ENCODE measurements at places on chromosomes 7 and 10.

DNA sequence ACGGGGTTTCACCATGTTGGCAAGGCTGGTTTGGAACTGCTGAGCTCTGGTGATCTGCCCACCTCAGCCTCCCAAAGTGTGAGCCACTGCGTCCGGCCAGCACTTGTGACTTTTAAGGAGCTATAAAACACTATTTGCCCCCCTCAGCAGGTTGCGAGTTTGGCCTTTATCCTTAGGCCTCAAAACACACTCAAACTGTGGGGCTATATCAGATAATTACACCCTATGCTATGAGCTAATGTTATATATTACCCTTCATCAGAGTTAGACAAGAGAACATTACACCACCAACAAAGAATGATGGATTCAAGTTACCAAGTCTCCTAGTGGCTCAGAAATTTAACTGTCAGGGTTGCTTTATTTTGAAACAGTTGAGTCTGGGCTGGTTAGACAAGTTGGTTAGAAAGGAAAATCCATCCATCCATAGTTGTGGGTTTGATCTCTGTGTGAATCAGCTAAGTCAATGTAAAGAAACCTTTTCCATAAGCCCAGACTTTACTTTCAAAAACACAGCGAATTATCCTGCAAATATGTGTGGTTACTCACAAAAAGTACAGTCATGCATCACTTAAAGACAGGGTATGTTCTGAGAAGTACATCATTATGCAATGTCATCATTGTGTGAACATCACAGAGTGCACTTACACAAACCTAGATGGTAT, 115.8 kb downstream of the SEMA3D start:
- DNase-seq: no peak

DNA sequence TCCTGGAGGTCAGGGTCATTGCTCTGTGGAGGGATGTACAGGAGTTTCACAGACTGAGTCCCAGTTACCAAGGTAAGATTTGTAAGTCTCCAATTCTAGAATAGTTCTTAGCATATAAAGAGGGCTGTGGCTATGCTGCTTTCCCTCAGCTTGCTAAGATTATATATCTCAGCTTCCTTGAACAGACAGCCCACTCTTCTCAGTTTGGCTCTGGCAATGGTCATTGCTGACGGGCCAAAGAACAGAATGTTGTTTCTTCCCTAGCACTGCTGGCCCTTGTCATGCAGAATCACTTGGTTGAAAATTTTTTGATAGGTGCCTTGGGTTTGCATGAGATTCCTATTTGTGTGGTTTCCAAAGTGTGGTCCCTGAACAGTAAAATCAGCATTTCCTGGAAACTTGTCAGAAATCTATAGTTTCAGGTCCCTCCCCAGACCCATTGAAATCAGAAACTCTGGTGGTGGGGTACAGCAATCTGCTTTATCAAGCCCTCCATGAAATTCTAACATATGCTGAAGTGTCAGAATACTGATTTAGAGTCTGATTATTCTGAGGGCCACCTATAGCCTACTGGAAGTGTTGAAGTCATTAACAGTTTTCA, 38.2 kb downstream of the NRBF2 start:
- DNase-seq: no peak

GRCh38 chr7:103576641-103577040, 130.6 kb upstream of the SLC26A5 start:
- no peak for DNase-seq

DNA sequence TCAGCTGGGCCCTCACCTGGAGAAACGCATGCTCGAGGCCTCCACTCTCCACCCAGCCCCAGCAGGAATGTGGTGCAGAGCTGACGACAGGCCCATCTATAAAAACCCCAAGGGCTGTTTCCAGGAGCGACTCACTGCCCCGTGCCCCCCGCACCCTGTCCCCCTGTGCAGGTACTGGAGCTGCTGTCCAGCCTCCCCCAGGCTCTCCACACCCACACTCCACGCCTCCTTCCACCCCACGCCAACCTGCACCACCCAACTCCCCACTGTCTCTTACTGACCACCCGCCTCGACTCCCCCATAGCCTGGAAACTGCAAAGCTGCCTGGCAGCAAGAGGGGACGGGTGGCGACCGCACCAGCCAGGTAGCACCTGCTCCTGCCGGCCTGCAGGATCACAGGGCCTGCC, 43.3 kb downstream of the DIP2C start:
- no peak for DNase-seq

DNA sequence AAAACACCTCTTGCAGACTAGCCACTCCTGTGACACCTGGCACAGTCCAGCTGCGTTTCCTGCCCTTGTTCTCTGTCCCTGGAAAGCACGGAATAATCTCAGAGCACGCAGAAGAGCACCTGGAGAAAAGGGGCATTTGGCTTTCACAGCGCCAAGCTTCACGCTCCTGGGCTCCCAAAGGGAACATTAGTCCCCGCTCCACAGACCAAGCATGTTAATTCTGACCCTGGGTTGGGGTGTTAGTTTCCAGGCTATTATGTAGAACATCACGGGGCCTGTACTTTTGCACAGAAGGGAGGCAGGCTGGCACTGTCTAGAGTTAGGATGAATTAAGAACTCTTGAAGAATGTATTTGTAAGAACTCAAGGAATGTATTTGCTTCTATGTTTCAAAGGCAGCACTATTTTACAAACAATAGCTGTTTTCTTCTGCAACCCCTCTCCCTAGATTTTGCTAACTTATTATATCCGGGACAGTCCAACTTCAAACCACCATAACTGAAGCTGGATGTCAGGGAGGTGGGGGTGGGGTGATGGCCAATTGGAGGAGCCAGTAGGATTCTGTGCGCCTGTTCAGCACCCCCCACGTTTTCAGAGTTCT, 62.2 kb upstream of the TRIM8 start:
- no peak for DNase-seq

DNA sequence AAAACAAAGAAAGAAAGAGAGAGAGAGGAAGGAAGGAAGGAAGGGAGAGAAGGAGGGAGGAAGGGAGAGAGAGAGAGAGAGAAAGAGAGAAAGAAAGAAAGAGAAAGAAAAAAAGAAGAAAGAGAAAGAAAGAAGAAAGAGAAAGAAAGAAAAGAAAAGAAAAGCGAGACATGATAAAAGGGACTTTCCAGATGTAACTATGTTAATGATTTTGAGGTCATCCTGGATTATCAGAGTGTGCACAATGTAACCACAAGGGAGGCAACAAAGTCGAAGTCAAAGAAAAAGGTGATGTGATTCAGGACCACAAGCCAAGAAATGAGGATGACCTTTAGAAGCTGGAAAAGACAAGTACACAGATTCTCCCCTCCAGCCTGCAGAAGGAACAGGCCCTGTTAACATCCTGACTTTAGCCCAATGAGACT, 48.9 kb upstream of the PAX2 start:
- DNase-seq: no peak

GRCh38 chr7:106367018-106367420, 82.2 kb upstream of the NAMPT start:
- no peak for DNase-seq

DNA sequence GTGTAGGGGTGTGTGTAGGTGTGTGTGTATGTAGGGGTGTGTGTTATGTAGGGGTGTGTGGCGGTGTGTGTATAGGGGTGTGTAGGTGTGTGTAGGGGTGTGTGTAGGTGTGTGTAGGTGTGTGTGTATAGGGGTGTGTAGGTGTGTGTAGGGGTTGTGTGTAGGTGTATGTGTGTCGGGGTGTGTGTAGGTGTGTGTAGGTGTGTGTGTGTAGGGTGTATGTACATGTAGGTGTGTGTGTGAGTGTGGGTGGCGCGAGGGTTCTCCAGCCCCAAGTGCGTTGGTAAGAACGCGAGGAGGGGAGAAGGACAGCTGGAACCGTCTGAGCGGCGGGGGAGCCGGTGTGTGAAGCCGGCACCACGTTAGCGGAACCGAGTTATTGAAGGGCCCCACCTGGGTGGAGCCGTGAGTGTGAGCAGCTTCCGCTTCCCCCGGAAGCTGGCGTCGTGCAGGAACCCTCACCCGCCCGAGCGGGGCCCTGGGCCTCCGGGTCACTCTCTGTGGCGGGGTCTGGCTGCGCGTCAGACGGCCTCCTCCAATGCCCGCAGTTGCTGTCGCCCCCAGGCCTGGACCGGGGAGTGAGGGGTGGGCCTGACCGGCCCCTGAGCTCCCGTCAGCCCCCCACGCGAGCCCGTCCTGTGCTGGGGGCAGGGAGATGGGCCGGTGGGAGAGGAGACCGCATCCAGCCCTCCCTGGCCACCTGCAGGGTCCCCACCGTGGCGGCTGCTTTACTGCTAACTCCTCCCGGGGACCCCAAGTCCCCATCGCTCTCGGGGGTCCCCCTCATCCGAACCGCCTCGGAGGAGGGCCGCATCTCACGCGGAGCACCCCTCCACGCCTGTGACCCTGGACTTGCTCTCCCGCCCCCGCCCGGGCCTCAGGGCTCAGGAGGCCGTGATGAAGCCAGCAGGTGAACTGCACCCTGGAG, 49.6 kb upstream of the PSMG3 start:
- DNase-seq: no peak

DNA sequence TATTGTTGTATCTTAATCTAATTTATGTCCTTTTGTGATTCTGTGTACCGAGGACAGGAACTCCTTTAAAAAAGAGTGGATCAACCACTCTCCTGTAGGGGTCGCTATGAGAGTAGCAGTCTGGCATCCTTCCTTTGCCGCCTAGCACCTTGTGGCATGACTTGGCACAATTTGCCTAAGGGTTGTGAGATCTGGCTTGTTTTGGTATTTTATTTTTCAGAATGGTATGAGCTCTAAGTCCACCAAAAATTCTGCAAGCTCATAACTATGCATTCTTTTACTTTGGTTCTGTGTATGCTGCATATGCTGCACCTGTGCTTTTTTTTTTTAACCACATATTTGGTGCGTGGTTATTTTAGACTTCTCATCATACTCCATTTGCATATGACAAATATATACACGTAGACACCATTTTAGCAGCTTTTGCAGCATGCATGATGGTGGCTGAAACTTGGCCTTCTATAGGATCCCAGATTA, 112.8 kb downstream of the CDK14 start:
- DNase-seq: no peak

DNA sequence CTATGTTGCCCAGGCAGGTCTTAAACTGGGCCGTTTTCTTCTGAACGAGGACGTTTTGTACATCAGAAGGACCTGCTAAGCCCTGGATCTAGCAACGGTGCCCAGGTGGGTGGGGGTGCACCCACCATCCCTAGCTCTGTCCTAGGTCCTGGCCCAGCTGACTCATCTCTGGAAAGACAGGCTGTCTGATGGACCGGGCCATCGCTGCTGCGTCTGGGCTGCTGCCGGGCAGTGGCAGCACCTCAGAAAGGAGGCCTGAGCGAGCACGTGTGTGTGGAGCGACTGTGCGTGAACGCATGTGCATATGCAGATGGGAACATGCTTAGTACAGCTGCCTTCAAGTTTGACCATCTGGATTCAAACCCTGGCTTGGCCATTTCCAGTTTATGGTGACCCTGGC, 7.3 kb upstream of the ELFN1 start:
- DNase-seq: no peak

- no peak for DNase-seq
These were observed 37.9 kb downstream of the GLI3 start for GRCh38 chr7:42198974-42199668.

DNA sequence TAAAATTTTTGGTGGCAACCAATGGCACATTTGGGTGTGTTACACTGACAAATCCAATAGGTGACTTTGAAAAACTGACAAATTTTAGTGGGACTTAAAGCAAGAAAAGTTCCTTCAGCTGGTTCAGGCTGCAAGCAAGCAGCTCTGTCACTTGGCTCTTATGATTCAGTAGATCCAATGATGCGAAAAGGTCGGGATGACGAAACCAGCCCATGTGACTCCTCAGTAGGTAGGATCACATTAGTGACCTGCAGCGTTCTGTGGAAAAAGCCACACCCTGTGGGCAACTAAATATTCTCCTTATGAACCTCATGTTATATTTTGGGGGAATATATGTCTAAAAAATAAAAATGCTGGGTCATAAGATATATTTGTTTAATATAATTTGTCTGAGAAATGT, 13.3 kb upstream of the TSGA13 start:
- DNase-seq: no peak

DNA sequence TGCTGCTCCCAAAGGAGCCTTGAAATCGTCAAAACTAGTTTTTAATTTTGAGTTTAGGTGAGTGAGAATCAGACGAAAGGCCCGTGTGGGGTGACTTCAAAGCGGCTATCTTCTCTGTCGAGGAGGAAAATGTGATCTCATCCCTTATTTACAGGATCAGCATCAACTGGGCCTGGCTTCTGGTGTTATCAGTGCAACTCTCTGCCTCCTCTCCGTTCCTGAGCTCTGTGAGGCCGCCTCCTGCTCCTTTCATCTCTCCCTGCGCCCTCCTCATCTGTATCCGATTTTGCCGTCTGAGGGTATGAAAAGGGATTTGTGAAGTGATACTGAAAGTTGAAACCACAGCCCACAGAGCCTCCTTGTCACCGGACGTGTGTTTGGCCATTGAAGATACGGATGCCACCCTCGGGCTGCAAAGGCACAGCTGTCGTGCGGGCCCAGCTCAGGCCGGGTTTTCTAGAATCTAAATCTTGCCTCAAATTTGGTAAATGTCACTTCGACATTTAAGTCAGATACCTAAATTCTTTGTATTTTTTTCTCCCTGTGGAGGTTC, 408.7 kb upstream of the ADARB2 start:
- DNase-seq: no peak

- no peak for DNase-seq
These were observed 21.9 kb downstream of the IQCE start for GRCh38 chr7:2580636-2581035.

DNA sequence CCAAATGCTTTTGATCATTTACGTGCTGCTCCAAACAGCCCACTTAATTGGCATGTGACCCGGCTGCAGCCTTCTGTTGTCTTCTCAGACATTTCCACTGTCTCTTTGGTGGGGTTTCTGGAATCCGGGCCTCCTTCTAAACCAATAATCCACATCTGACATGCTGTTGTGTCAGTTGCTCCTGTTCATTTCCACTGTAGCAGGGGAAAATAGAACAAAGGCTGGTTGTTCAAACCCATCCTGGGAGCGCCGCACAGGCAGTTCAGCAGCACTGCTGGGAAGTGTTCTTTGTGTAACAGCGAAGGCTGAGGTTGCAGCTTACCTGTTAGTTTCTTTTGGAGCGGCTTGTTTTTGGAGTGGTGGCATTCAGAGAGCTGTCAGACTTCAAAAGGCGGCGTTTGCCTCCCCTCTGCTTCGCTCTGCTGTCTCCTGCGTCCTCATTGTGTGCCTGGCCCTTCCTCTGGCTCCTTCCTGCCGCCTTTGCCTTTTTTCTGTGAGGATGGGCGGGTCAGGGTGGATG, 149.4 kb downstream of the SNX10 start:
- DNase-seq: no peak

Measured in nucleus accumbens (tissue), 56 donors.